ENCODE measurements at places on chromosomes 13 and 19.

DNA sequence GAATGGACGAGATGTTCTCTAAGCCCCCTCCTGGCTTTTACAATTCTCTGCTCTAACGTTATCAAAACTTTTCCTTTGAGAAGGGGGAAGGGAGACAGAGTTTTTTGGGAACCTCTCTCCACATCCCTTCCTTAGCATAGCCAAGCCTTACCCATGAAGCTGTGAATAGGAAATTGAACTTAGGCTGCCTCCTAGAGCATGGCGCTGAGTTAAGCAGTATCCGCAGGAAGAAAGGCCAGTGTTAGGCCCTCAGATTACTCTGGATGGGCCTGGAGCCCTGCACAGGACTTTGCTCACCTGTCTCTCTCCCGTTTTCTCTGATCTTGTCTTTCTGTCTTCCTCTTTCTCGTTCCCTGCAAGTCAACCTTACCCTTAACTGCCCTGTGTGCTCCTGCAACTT is 39.6 kb downstream of the CYP2B6 start:
- no peak for DNase-seq

DNA sequence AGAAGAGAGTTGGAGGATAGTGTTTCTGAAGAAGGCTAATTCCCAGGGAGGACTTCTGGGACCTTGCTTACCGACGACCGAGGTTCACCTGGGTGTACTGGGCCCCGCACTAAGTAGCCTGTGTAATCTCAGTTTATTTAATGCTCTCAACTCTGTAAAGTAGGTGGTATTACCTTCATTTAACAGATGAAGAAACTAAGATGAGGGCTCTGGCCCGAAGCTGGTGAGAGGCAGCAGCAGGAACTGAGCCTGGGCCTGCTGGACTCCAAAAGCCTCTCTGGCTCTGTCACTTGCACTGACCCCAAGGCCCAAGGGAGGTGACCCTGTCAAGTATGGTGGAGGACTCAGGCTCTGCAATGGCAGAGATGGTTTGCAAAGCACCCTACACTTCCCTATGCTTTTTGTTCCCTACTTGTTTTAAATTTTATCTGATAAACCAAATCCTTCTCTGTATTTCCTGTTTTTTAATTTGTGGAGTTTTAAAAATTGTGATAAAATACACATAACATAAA is 50.6 kb downstream of the GGACT start:
- no peak for DNase-seq

DNA sequence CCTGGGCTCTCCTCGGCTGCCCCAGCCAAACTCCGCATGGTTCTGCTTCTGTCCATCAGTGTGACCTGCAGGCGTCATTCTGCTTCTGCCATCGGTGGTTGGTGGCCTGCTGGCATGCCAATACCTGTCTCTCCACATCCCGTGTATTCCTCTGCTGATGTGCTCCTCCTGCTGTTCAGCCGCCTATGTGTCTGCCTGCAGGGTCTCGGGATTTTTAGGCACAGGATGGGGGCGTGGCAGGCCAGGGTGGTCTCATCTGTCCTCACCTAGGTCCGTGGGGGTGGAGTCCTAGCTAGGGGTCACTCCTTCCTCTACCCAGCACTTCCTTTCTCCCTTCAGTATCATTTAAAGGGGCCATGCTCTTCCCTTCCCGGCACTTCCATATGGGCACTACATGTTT is 33.0 kb upstream of the SGCG start:
- DNase-seq: no peak

- DNase-seq: no peak
Observed at GRCh38 chr19:8690753-8691539, 7.6 kb downstream of the ACTL9 start.

DNA sequence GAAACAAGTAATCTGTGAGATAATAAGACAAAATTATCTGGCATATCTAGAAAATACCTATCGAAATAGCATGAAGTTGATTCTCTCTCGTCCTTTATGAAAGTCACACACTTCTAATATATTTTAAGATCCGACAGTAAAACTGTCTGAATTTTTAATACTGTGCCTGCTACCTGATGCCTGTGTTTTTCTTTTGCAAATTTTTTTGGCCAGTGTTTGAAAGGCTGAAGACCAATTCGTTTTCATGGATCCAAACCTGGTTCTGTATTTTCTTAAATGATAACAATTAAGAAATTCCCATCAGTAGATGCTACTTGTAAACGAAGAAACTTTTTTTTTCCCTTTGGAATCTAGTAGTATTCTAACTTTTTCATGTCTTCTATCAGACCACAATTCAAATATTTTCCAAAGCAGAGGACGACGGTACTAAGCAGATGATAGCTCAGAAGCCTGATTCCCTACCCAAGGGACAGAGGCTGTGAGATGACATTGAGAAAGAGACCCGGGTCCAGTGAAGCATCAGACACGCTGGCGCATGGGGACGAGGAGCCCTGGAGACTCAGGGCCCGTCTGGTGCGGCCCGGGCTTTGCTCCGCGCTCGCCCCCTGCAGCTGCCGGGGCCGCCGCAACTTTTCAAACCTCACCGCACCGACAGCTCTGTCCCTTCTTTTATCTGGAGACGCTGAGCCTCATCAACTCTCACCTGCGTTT is 49.5 kb upstream of the PABPC3 start:
- peak; percentile 36 for DNase-seq

DNA sequence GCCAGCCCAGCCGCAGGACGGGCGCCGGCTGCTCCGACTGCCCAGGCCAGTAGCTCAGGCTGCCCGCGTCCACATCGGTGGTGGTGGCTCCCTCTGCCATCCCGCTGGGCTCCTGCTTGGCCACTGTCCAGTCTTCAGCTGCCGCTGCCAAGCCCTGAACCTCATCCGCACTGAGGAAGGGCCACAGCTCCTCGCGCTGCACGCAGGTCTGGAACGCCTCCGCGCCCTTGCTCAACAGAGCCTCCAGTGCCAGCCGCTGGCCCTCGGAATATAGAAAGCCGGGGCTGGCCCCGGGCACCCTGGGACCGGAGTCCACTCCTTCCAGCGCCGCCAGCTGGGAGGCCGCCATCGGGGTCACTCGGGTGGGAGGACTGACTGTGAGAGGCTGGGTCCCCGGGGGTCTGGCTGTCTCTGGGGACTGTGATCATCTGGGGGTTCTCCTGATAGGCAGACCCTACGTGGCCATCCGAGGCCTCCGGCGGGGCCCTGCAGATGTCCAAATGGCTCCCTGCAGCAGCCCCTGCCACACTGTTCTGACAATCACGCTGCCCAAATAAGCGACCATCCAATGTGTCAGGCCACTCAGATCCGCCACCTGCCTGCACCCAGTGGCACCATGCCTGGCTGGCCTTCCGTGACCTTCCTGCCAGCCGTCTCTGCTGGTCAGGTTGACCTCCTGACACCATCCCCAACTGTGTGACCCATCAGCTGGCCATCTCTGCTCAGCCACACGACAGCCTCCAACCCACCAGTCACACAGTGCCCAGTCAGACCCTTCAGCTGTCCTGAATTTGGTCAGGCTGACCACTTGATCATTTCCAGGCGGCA is 1.6 kb downstream of the FAM83E start:
- DNase-seq: no peak

DNA sequence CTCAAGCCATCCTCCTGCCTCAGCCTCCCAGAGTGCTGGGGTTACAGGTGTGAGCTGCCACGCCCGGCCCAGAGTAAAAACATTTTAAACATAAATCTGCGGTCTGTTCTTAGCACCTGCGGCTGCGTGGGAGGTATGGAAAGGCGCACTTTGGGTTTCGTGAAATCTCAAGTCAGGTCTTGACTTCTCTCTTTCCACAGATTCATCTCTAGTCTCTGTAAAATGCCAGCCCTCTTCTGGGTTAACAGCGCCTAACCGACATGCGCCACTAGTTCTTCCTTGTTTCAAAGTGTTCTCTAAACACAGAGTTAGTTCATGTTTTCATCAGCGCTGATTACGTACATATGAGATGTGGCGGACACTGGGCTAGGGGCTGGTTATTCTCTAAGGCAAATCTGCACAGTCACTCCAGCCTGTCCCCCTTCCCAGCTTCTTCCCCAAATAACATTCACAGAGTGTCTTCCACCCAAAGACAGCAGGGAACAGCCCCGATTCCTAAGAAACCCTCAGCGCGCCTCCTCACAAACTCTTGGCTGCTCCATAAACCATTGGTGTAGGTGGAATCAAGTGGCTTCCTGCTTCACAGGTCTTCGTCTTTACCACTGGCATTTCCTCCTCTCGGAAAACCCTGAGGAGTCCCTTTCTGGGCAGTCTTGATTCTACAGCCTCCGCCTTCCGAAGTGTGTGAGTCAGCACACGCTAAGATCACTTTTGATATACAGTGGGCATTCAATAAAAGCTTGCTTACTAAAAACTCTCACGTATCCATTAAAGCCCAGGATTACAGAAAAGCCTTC is 1.4 kb downstream of the PARP4 start:
- DNase-seq: peak; percentile 51

GRCh38 chr13:75779393-75779792 is 143.3 kb downstream of the LMO7 start:
- DNase-seq: no peak

- no peak for DNase-seq
Observed at GRCh38 chr19:35149463-35149862, 5.1 kb upstream of the FXYD5 start.

GRCh38 chr13:76965759-76966421 is 17.6 kb downstream of the ACOD1 start:
- peak; percentile 15 for DNase-seq

DNA sequence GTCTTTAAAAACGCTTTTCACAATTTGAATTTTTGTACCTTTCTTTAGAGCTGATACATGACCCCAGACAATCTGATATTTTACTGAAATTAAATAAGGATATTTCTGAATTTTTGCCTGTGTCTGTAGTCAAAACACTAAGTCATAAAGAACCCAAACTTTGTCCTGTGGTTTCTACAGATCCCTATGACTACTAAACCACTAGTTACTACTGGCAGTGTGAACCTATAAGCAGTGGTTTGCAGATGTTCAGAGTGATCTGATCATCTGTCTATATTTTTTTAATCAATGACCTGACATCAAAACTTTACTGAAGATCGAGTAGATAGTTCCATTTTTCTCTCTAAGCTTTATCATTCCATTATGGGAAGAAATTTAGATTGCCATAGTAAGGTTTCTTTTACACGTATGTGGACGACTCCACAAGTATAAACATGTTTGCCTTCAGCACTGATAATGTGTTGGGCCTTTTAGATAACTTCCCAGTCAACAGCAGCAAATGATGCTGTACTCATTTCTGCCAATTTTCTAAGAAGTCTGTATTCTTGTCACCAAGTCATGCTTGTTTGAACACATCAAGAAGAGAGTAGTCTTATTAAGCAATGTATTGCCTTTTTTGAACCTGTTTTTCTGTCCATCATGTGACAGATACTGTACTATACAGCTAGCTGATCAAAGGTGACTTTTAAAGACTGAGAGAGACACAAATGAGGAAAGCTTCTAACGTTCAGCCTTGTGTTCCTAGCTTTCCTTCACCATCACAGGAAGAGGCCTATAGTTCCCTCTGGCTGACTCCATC is 21.8 kb downstream of the POLR1D start:
- no peak for DNase-seq

- no peak for DNase-seq
Observed at GRCh38 chr13:26435646-26436045, 121.8 kb upstream of the WASF3 start.

DNA sequence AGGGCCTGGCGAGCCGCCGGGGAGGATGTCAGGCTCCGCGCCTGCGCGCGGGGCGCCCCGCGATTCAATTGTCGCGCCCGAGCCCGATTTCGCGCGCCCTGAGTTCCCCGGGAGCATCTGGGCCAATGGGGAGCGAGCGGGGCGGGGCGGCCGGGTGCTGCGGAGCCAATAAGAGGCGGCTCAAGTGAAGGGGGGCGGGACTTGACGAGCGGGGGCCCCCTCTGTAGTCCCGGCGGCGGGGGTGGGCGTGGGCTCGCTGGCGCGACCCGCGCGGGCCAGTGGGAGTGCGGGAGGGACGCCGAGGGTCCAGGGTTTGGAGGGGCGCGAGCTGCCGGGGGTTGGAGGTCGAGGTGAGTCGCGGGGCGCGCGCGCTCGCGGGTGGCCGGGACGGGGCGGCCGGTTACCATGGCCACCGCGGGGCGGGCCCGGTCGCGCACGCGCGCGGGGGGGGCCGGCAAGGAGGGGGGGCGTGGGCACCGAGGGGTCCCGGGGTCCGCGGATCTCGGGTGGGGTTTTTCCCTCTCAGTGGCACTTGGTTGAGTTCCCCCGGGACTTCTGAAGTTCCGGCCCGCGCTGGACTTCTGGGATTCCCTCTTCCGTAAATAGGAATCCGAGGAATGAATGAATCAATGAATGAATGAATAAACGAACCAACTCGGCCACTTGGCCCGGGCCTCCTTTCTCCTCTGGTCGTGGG is 744 bp downstream of the UHRF1 start:
- DNase-seq: peak; percentile 90

GRCh38 chr19:40165362-40165937 is 25.8 kb upstream of the MAP3K10 start:
- peak; percentile 40 for DNase-seq
